ENCODE measurements at places on chromosomes 16 and 17. TPM values are rescaled to one million over a fixed set of nuclear protein-coding genes. Genes with fewer than 3 reads are reported as not detected.
A peak's percentile ranks its signal among the peaks of the same experiment; 100 is the strongest.

GRCh38 chr17:20074001-20074400, 64.8 kb downstream of the SPECC1 start:
- no peak for DNase-seq

DNA sequence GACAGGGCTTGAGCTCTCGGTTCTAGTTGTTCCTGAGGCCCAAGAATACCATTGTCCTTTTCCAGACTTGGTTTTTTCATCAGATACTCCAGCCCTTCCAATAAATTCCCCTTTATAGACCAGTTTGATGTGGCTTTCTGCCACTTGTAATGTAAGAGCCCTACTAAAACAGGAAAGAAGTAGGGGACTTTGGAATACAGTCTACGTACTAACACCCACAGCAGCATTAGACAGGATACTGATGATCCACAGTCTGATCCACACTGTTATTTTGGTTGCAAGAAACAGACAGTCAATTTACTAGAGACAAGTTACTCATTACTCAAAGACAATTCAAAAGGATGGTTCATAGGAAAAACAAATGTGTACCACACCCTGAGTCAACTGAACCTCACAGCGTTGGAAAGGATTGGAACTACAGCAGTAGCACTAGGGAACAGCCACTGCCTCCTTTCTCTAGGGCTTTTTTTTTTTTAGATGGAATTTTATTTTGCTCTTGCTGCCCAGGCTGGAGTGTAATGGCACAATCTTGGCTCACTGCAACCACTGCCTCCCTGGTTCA, 45.9 kb upstream of the MED13 start:
- DNase-seq, result no peak

DNA sequence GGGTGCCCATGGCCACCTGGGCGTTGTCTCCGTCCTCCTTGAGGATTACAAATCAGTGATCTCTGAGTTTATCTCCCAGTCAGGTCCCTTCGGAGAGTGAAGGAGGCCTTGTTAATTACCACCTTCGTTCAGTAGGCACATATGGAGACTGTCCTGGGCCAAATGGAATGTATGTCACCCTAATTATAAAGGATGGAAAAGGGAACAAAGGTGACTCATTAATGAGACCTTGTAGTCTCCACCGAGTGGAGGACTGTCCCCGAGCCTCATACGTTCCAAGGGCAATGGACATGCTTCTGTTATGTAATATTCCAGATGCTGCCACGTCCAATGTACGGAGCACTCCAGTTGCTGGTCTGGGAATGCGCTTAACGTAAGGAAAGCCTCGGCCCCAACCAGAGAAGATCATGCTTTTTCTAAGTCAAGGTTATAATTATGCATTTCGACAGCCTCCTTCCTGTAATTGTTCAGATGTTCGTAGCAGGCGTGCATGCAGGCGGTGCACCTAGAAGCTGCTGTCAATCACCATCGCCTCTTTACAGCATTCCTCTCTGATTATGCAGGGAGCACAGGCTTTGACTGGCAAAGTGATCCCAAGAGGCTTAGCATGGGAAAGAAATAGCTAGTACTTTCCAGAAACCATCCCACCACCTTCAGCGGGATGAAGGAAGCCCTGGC, 22.4 kb upstream of the SEC14L1 start:
- no peak for DNase-seq

GRCh38 chr17:81578561-81579225, 26.5 kb upstream of the FAAP100 start:
- no peak for DNase-seq

DNA sequence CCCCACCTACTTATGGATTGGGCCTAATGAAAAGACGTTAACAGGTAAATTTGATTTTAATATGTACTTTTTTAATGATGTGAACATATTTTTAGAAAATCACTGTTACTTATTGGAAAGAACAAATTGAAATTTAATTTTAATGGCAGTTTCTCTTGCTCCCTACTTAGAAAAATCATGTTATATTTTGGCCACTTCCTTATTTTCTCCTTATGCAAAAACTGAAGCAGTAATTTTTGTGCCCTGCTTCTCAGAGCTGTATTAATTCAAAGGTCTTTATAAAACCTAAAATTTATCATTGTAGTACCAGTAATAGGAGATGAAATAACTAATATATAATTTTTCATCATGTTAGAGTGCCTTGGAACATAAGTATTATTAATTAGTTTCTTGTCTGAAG, 2.8 kb downstream of the ZPBP2 start:
- no peak for DNase-seq

DNA sequence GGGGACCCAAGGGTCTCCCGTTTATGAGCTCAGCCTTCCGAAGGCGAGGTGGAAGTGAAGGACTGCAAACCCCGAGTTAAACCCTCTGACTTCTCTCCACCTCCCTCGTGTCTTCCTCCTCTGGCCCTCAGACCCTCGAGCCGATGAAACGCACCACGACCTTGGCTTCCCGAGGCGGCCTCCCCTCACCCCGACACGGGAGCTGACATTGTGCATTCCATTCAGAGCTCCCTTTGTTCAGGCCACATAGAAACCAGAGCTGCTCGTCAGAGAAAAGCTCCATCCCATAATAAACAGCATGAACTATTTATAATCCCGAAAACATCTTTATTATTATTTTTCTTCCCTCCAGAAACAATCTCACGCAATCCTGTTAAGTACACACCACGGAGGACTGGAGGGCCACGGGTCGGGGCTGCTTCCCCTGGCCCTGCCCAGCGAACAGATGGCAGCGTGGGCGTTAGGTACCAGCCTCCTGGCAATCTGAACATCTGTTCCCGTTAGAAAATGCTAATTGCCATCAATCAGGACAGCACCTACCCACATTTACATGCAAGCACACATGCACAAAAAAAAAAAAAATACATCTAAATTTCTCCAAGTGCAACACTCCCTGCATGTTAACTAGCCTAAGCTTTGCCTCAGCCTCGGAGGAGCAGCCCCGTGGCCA, 145.7 kb downstream of the RBFOX3 start:
- DNase-seq, result no peak

- no peak for DNase-seq
Observed at GRCh38 chr16:51936846-51937245, 610.1 kb downstream of the TOX3 start.

DNA sequence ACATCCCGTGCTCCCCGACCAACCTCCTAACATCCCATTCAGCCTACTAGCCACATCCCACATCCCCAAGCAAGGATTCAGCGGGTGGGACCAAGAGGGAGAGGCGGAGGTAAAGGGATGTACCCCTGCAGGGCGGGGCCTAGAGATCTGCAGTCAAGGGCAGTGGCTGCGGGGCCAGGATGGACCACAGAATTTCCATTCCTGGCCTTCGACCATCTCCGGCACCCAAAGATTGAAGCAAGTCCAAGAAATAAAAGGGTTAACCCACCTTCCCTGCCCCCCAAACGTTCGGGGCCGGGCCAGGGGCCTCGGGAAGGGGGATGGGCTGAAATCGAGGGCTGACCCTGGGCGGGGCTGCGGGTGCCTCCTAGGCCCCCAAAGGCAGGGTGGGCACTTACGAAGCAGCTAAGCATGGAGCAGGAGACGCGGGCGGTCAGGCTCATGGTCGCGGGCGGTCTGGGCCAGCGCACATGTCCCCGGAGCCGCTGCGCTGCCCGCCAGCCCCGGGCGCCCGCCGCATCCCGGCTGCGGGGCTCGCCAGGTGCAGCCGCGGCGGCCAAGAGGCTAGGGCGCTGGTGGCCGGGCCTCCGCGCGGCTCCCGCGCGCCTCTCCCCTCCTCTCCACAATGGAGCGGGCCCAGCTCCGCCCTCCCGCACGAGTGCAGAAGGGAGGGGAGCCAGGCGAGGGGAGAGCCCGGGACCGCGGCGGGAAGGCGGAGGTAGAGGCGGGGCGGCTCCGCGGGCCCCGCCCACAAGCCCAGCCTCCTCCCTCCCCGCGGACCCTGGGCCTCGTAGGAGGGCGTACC, at the start of gene MTMR4:
MTMR4 (minus strand) TSS at position 674 of the 805 bp plus-strand sequence; CDS start at position 443, 231 bp downstream.
- DNase-seq, result peak; percentile 96

GRCh38 chr17:12730931-12731521, 58.3 kb upstream of the ARHGAP44 start:
- DNase-seq, result peak; percentile 45

GRCh38 chr17:27352448-27353032, 58.6 kb downstream of the WSB1 start:
- no peak for DNase-seq

RAB34 gene
- 133 TPM for total RNA-seq

ZSCAN10 gene
- total RNA-seq, result 16.2 TPM

DOK4 gene
- total RNA-seq, result 10.5 TPM

CES5A gene
- not detected for total RNA-seq

TBX6 gene
- total RNA-seq, result 0.39 TPM
